ENCODE measurements at places on chromosomes 16 and 17.

DNA sequence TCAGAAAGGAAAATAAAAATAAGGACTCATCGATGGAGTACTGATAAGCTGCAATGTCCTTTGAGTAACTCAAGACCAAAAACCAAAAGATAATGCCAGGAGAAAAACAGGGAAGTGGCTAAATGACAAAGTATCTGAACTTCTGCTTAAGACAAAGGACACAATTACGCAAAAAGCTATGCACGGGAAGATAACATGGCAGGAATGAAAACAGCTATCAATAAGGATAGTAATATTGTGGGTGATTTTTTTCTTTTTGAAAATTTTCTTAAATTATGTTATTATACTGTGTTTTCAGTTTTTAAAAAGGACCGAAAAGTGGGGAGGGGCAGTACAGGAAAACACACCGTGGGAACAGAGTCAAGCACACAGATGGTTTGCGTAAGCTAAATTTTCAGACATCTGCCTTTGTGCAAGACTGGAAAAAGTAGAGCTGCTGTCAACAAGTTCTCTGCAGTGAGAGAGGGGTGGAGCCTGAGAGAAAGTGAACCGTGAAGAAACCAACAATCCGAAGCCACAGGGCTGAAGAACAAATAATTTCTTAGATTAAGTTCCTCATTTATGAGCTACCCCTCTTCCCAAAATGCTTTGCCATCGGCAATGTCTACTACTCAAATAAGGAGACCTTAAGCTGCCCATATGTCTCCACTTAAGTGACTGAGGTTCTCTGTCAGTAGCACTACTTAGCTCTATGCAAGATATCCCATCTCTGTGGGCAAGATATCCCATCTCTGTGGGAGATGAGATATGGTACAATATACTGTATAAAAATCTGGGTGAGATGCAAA, 99.9 kb upstream of the CORO6 start:
- no peaks in the 10 kb centered on the region for H3K36me3 ChIP-seq
- no peak overlapping the region for H3K4me3 ChIP-seq
- DNase-seq = no peak
- H3K4me1 ChIP-seq = peaks cover 18% of the 10 kb centered on the region
- no peak overlapping the region for H3K27ac ChIP-seq

- H3K27me3 ChIP-seq = no peaks in the 10 kb centered on the region
- H3K4me1 ChIP-seq = no peaks in the 10 kb centered on the region
- H3K36me3 ChIP-seq = no peaks in the 10 kb centered on the region
Observed at GRCh38 chr16:28596115-28596630, 677 bp downstream of the SULT1A2 start.

DNA sequence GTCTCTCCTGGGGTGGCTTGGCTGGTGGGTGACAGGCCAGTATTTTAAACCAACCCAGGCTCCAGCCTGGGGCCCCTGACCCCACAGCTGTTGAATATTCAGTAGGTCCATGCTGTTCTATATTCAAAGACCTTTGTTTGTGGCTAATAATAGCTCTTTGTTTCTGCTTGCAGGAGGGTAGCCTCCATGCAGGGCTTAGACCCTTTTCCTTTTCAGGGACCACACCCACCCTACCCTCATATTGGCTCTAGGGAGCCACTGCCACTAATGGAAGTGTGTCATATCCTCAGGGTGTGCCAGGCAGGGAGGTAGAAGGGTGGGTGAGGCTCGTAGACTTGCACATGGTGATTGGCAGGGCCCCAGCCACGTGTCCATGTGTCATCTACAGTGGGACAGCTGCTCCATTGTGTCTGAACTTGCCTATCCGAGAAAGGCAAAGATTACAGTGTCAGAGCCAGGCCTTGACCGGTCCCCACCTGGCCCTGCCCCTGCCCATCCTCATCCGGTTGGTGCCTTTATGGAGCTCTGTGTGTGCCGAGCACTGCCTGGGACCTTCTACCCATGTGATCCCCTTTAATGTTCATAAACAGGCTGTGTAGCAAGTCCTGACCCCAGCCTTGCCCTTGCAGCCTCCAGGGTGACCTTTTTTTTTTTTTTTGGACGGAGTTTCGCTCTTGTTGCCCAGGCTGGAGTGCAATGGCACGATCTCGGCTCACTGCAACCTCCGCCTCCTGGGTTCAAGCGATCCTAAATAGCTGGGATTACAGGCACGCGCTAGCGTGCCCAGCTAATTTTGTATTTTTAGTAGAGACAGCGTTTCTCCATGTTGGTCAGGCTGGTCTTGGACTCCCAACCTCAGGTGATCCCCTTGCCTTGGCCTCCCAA, 22.1 kb downstream of the TMC7 start:
- peaks cover 47% of the 10 kb centered on the region for H3K4me1 ChIP-seq
- peaks cover 23% of the 10 kb centered on the region for H3K36me3 ChIP-seq
- no peak overlapping the region for H3K4me3 ChIP-seq
- DNase-seq = peak; percentile 94
- no peaks in the 10 kb centered on the region for H3K27me3 ChIP-seq
- H3K27ac ChIP-seq = peak overlapping the region; percentile 88

GRCh38 chr17:16191604-16192003, 23.7 kb downstream of the NCOR1 start:
- peaks cover 26% of the 10 kb centered on the region for H3K4me1 ChIP-seq
- H3K27ac ChIP-seq = peak overlapping the region; percentile 41
- H3K4me3 ChIP-seq = no peak overlapping the region

DNA sequence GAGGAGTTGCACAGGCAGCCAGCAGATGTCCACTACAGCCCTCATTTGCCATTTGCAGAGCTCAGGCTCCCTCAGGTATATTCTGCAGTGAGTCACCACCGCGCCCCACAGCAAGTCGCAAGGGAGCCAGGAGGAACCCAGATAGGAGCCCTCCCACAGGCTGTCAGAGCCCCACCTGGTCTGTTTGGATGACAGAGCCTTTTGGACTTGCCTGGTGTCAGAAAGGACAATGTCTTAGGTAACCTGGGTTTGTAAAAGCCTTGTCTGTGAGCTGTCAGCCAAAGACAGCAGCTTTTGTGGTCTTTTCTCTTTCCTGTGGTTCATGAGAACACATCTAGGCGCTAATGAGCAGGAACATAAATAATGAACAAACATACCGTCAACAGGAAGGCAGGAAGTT, 70.9 kb downstream of the GNAO1 start:
- no peaks in the 10 kb centered on the region for H3K27me3 ChIP-seq
- no peaks in the 10 kb centered on the region for H3K36me3 ChIP-seq
- H3K4me1 ChIP-seq = no peaks in the 10 kb centered on the region
- H3K27ac ChIP-seq = no peak overlapping the region
- H3K4me3 ChIP-seq = no peak overlapping the region

- H3K27me3 ChIP-seq = no peaks in the 10 kb centered on the region
- DNase-seq = no peak
- H3K27ac ChIP-seq = no peak overlapping the region
- H3K4me1 ChIP-seq = peaks cover 2% of the 10 kb centered on the region
- no peaks in the 10 kb centered on the region for H3K36me3 ChIP-seq
Observed at GRCh38 chr17:38357486-38358123, 6.0 kb downstream of the SOCS7 start.

DNA sequence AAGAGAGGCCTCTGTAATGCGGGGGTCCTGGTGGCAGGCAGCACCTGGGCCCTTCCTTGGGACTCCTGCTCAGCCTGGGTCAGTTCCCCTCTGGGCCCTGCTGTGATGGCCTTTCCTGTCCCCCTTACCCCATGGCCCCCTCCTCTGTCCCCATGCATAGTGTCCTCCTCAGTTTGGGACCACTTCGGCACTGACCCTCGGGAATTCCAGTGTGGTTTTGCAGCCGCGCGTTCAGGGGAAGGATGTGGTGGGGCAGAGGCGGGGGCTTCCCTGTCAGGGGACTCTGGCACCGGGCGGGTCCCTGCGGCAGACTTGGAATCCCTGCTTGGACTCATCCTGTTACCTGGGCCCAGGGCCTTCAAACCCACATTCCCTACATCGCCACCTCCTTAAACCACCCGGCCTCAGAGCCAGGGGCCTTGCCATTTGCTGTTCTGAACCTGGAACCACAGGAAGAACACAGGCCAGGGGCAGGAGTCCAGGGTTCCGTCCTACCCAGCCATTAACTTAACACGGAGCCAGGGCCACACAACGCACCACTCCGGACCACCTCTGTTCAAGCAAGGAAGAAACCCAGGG, 31.4 kb upstream of the EIF1 start:
- H3K36me3 ChIP-seq = no peaks in the 10 kb centered on the region
- no peaks in the 10 kb centered on the region for H3K27me3 ChIP-seq
- DNase-seq = no peak
- peaks cover 45% of the 10 kb centered on the region for H3K4me1 ChIP-seq
- peak overlapping the region; percentile 99 for H3K27ac ChIP-seq

- H3K4me3 ChIP-seq = no peak overlapping the region
- peaks cover 7% of the 10 kb centered on the region for H3K36me3 ChIP-seq
- no peaks in the 10 kb centered on the region for H3K27me3 ChIP-seq
- peak overlapping the region; percentile 38 for H3K27ac ChIP-seq
- no peak for DNase-seq
Observed at GRCh38 chr17:68541816-68542215, 29.6 kb downstream of the PRKAR1A start.

- H3K4me1 ChIP-seq = peaks cover 16% of the 10 kb centered on the region
- H3K27ac ChIP-seq = no peak overlapping the region
- no peak for DNase-seq
- H3K4me3 ChIP-seq = no peak overlapping the region
- no peaks in the 10 kb centered on the region for H3K36me3 ChIP-seq
- peaks cover 6% of the 10 kb centered on the region for H3K27me3 ChIP-seq
Observed at GRCh38 chr17:27450416-27450815, 5.8 kb upstream of the KSR1 start.

DNA sequence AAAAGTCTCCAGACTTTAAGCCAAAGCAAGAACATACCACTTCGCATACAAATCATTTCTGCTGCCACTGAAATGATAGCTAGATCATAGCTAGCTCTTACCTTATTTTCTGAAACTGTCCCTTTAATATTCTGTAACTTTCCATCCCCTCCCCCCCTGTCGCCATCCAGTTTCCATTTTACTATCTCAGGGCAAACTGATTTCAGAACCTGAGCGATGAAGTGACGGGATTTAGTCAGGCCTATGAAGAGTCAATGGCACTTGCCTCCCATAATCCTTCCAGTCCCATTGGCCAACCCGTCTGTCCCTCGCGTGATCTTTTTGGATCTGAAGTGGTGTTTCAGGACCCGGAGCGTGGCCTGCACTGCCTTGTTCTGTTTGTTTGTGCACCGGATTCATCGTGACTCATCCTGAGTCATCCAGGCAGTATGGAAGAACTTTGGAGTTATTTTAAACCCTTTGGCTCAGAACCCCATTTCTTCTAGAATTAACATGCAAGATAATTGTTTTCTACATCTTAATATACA, 199.8 kb upstream of the CHMP6 start:
- no peaks in the 10 kb centered on the region for H3K27me3 ChIP-seq
- H3K4me1 ChIP-seq = peaks cover 58% of the 10 kb centered on the region
- H3K27ac ChIP-seq = peak overlapping the region; percentile 63
- DNase-seq = peak; percentile 90

GRCh38 chr17:48612854-48613691, 2.0 kb downstream of the HOXB8 start:
- peak overlapping the region; percentile 35 for H3K4me3 ChIP-seq
- H3K4me1 ChIP-seq = peaks cover 5% of the 10 kb centered on the region
- no peaks in the 10 kb centered on the region for H3K36me3 ChIP-seq
- no peak for DNase-seq

- peak; percentile 7 for DNase-seq
- H3K4me3 ChIP-seq = no peak overlapping the region
- H3K27me3 ChIP-seq = no peaks in the 10 kb centered on the region
- H3K36me3 ChIP-seq = peaks cover 11% of the 10 kb centered on the region
- H3K4me1 ChIP-seq = no peaks in the 10 kb centered on the region
- H3K27ac ChIP-seq = no peak overlapping the region
Observed at GRCh38 chr16:67116388-67117311, 6.9 kb downstream of the PHAF1 start.

DNA sequence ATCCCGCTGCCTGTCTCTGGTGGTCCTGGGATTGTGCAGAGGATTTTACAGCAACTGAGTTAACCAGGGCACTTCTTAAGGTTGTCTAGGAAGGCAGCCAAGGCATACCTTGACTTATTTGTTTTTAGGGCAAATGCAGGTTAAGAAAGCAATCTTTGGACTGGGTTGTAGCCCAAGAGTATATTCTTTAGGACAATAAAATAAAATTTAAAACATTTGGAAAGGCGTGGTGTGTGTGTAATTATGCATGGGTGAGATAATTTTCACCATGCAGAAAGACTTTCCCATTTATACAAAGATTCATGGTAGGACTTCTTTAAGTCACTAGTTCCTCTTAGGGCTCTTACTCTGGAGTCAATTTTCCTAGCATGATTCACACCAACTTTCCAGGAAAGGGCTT, 93.1 kb downstream of the SPACA3 start:
- H3K36me3 ChIP-seq = no peaks in the 10 kb centered on the region
- no peak overlapping the region for H3K4me3 ChIP-seq
- no peaks in the 10 kb centered on the region for H3K4me1 ChIP-seq
- H3K27ac ChIP-seq = no peak overlapping the region

- no peak overlapping the region for H3K4me3 ChIP-seq
- H3K4me1 ChIP-seq = no peaks in the 10 kb centered on the region
- no peaks in the 10 kb centered on the region for H3K27me3 ChIP-seq
- H3K27ac ChIP-seq = no peak overlapping the region
- H3K36me3 ChIP-seq = no peaks in the 10 kb centered on the region
Observed at GRCh38 chr16:49659356-49659755, 196.6 kb downstream of the ZNF423 start.

- no peaks in the 10 kb centered on the region for H3K36me3 ChIP-seq
- peaks cover 15% of the 10 kb centered on the region for H3K4me1 ChIP-seq
- H3K27me3 ChIP-seq = no peaks in the 10 kb centered on the region
- no peak for DNase-seq
- H3K27ac ChIP-seq = no peak overlapping the region
- H3K4me3 ChIP-seq = no peak overlapping the region
Observed at GRCh38 chr16:4018391-4018790, 97.9 kb downstream of the ADCY9 start.

- peaks cover 75% of the 10 kb centered on the region for H3K36me3 ChIP-seq
- no peak overlapping the region for H3K4me3 ChIP-seq
- DNase-seq = no peak
Observed at GRCh38 chr17:4177806-4178205, 34.8 kb downstream of the CYB5D2 start.

- no peaks in the 10 kb centered on the region for H3K27me3 ChIP-seq
- no peak overlapping the region for H3K27ac ChIP-seq
- no peak for DNase-seq
- H3K4me3 ChIP-seq = peak overlapping the region; percentile 8
Observed at GRCh38 chr17:8073627-8074484, 13.7 kb downstream of the ALOX12B start.

GRCh38 chr17:35189291-35189690, 4.9 kb downstream of the SLC35G3 start:
- H3K27ac ChIP-seq = no peak overlapping the region
- H3K4me1 ChIP-seq = peaks cover 21% of the 10 kb centered on the region
- H3K36me3 ChIP-seq = no peaks in the 10 kb centered on the region
- H3K27me3 ChIP-seq = no peaks in the 10 kb centered on the region
- DNase-seq = no peak

- no peaks in the 10 kb centered on the region for H3K36me3 ChIP-seq
- no peaks in the 10 kb centered on the region for H3K4me1 ChIP-seq
- no peak overlapping the region for H3K4me3 ChIP-seq
- H3K27ac ChIP-seq = no peak overlapping the region
- DNase-seq = peak; percentile 68
Observed at GRCh38 chr16:972316-973002, 1.7 kb upstream of the LMF1 start.

Measured in RWPE2 (cell line).